ENCODE measurements at places on chromosomes 16 and 17. TPM values are rescaled to one million over a fixed set of nuclear protein-coding genes. Genes with fewer than 3 reads are reported as not detected.

DNA sequence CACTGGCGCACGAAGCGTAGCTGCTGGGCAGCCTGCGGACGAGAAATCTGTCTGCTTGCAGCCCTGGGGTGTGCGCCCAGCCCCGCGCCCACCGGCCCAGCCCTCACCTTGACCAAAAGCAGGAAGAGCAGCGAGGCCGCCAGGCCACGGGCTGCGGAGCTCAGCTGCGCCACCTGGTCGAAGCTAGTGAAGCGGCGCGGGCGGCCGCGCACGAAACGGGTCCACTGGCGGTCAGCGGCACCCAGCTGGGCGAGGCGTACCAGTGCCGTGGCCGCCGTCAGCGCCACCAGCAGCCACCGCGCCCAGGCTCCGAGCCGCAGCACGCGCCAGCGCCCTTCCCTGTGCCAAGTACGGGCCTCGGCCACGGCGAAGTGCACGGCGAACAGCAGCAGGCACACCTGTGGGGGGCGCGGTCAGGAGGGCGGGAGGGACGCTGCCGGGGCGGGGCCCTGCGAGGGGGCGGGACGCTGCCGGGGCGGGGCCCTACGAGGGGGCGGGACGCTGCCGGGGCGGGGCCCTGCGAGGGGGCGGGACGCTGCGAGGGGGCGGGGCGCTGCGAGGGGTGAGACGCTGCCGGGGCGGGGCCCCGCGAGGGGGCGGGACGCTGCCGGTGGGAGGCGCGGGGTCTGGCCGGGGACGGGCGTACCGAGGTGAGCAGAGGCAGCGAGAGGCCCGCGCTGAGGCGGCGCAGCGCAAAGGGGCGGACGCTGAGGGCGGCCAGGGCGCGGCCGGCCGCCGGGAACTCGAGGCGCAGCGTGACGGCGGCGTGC is 43.2 kb downstream of the TSC2 start:
- H3K36me3 ChIP-seq = peaks cover 41% of the 10 kb centered on the region
- H3K4me1 ChIP-seq = peaks cover 15% of the 10 kb centered on the region
- H3K4me3 ChIP-seq = no peak overlapping the region

- H3K4me3 ChIP-seq = no peak overlapping the region
- no peaks in the 10 kb centered on the region for H3K36me3 ChIP-seq
- no peak for DNase-seq
- no peak overlapping the region for H3K27ac ChIP-seq
- H3K4me1 ChIP-seq = no peaks in the 10 kb centered on the region
- no peaks in the 10 kb centered on the region for H3K27me3 ChIP-seq
Observed at GRCh38 chr16:64121473-64121872, 1000.4 kb downstream of the CDH11 start.

DNA sequence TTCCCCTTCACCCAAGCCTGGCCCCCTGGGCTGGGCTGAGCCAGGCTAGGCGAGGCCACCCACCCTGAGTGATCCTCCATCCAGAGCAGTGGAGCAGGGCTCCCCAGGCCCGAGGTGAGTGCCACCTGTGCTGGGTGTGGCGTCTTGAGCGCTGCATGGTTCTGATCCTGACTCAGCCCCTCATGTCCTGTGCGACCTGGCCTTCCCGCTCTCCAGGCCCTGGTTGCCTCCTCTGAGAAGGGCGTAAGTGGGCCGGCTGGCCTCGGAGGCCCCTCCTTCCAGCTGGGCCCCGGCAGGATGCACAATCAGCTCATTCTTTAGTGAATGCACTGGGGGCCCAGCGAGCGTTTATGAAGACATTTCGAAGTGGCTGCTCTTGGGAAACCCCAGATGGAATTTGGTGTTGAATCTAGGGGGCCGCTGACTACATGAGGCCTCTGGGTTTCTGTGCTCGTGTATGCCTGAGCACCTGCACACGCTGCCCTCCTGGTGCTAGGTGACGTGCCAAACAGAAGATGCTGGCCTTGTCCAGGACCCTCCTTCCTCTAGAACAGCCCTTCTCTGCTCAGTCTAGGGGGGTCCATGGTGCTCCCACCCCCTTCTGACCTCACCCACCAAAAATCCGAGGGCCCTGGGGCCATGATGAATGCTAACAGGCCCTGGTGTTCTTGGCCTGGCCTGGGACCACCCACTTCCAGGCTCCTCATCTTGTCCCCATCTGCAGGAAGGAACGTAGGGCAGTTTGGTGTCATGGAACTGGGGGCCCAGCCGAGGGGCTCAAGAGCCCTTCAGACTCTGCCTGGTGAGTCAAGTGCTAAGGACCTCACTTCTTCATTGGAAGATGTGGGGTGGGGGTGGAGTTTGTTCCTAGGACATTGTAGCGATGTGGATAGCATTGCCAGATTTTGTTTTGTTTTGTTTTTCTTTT is 3.6 kb upstream of the TMEM92 start:
- H3K36me3 ChIP-seq = no peaks in the 10 kb centered on the region
- DNase-seq = no peak
- H3K4me3 ChIP-seq = no peak overlapping the region
- H3K27me3 ChIP-seq = no peaks in the 10 kb centered on the region

LITAFD gene
- total RNA-seq = not detected

GRAP gene
- 73.8 TPM for total RNA-seq

DNA sequence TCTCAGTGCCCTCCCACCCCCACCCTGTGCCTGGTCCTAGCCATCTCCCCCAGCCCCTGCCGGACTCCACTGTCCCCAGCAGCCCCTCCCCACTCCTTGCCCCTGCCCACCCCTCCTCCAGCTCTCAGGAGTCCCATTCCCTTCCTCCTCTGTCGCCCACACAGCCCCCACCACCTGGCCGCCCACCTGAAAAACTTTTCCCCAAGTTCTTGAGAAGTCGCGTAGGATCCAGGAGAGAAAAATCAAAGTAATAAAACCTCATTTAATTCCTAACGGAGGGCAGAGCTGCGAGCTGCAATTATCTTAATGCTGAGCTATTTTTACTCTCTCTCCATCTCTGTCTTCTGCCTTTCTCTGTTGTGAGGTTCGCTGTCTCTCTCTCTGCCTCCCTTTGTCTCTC is 2.4 kb upstream of the PPP1R1B start:
- H3K4me3 ChIP-seq = no peak overlapping the region
- H3K36me3 ChIP-seq = no peaks in the 10 kb centered on the region
- no peak overlapping the region for H3K27ac ChIP-seq
- peaks cover 41% of the 10 kb centered on the region for H3K4me1 ChIP-seq

HYDIN gene
- not detected for total RNA-seq

GRCh38 chr16:15509593-15510535 is 75.5 kb downstream of the BMERB1 start:
- H3K27me3 ChIP-seq = no peaks in the 10 kb centered on the region
- H3K27ac ChIP-seq = no peak overlapping the region
- no peak for DNase-seq

DNA sequence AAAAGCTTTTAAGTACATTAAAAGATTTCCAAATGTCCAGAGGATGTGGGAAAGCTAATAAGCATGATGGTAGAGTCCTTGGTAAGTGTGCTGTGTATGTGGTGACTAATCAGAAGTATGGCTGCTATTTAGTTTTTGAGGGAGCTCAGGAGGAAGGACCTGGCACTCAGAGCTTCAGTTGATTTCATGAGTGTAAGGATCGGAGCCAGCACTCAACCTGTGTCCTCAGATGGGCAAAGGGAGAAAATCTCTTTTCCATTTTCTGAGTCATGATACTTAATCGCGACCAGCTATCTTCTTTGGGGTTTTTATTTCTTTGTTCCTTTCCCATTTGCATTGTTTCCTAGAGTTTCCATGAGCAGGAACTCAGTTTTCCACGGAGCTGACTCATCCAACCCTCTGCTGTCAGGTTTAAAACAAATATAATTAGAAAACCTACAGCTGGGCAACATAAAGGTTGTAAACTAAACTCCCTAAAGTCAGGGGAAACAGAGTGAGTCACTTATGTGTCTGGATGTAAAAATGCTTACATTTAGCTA is 125.4 kb downstream of the MAP2K6 start:
- no peaks in the 10 kb centered on the region for H3K36me3 ChIP-seq
- no peak overlapping the region for H3K4me3 ChIP-seq
- no peak for DNase-seq

- H3K27ac ChIP-seq = no peak within 1 kb of the TSS
- no peaks in the 10 kb centered on the region for H3K27me3 ChIP-seq
- no peak for DNase-seq
- H3K36me3 ChIP-seq = no peaks in the 10 kb centered on the region
- H3K4me1 ChIP-seq = no peaks in the 10 kb centered on the region
- no peak within 1 kb of the TSS for H3K4me3 ChIP-seq
Observed at GRCh38 chr17:70074956-70075355, at the start of gene KCNJ16. KCNJ16 (plus strand) TSS chr17:70075225; CDS start chr17:70132088, 56,863 bp downstream.

GRCh38 chr16:79296491-79296890 is 304.0 kb downstream of the MAF start:
- no peaks in the 10 kb centered on the region for H3K27me3 ChIP-seq
- no peak overlapping the region for H3K4me3 ChIP-seq
- no peaks in the 10 kb centered on the region for H3K4me1 ChIP-seq
- DNase-seq = no peak

GRCh38 chr17:32020943-32021614 is 13.9 kb downstream of the LRRC37B start:
- no peaks in the 10 kb centered on the region for H3K27me3 ChIP-seq
- peaks cover 5% of the 10 kb centered on the region for H3K36me3 ChIP-seq
- no peak overlapping the region for H3K27ac ChIP-seq
- DNase-seq = no peak
- H3K4me1 ChIP-seq = peaks cover 3% of the 10 kb centered on the region
- no peak overlapping the region for H3K4me3 ChIP-seq

IRF8 gene
- total RNA-seq = 337 TPM

- no peak overlapping the region for H3K4me3 ChIP-seq
- H3K27ac ChIP-seq = no peak overlapping the region
- H3K27me3 ChIP-seq = no peaks in the 10 kb centered on the region
- peaks cover 3% of the 10 kb centered on the region for H3K36me3 ChIP-seq
- peaks cover 7% of the 10 kb centered on the region for H3K4me1 ChIP-seq
Observed at GRCh38 chr16:50671644-50672260, 9.4 kb downstream of the SNX20 start.

GRCh38 chr17:38579934-38580333 is 25.8 kb downstream of the SRCIN1 start:
- H3K4me3 ChIP-seq = no peak overlapping the region
- H3K27me3 ChIP-seq = peaks cover 73% of the 10 kb centered on the region
- H3K36me3 ChIP-seq = no peaks in the 10 kb centered on the region
- peaks cover 25% of the 10 kb centered on the region for H3K4me1 ChIP-seq

CCDC200 gene
- total RNA-seq = 0.74 TPM

GRCh38 chr16:1642148-1642547 is 30.0 kb downstream of the CRAMP1 start:
- H3K4me3 ChIP-seq = no peak overlapping the region
- no peaks in the 10 kb centered on the region for H3K27me3 ChIP-seq
- no peak for DNase-seq
- H3K4me1 ChIP-seq = peaks cover 5% of the 10 kb centered on the region

DNA sequence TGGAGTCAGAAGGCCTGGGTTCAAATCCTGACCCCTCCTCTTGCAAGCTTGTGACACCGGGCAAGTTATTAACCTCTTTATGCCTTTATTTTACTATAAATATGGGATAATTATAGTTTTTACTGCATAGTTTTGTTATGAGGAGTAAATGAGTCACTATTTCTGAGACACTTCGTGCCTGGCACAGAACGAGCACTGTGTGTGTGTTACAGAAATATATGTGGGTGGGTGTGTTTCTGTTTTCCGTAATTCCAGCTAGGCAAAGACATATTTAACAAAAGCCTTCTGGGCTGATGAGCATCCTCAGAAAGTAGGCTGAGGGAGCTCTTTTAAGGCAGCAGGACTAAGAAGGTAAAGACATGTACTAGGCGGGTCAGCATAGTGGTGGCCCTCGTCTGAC is 417.9 kb downstream of the MAF start:
- no peak for DNase-seq
- no peaks in the 10 kb centered on the region for H3K36me3 ChIP-seq
- no peak overlapping the region for H3K4me3 ChIP-seq
- H3K27me3 ChIP-seq = peaks cover 8% of the 10 kb centered on the region
- no peaks in the 10 kb centered on the region for H3K4me1 ChIP-seq
- H3K27ac ChIP-seq = no peak overlapping the region

GCGR gene
- not detected for total RNA-seq

DNA sequence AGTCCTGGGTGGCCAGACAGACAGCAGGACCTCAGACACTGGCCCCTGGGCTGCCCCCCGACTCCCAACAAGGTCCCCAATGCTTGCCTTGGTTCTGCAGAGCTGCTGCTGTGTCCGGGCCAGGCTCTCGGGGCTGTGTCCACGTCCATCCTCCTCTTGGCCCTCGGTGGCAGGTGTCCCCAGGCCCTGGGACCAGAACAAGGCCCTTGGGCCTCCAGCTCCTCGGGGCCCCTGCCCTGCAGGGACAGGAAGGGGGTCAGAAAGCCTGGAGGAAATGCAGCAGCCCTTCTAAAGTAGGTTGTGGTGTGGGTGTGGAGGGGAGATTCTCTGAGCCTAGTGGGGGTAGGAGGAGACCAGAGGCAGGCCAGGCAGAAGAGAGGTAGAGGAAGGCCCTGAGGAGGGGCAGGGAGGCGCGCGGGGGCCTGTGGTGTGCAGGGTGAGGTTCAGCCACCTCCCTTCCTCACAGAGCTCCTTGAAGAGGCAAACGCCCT is 2.5 kb upstream of the AXIN1 start:
- no peak overlapping the region for H3K4me3 ChIP-seq
- H3K4me1 ChIP-seq = peaks cover 9% of the 10 kb centered on the region
- H3K36me3 ChIP-seq = no peaks in the 10 kb centered on the region
- no peak overlapping the region for H3K27ac ChIP-seq
- H3K27me3 ChIP-seq = no peaks in the 10 kb centered on the region

GRCh38 chr16:87325423-87325858 is 8.2 kb upstream of the C16orf95 start:
- H3K4me3 ChIP-seq = no peak overlapping the region
- no peaks in the 10 kb centered on the region for H3K27me3 ChIP-seq
- peaks cover 9% of the 10 kb centered on the region for H3K36me3 ChIP-seq
- H3K4me1 ChIP-seq = peaks cover 4% of the 10 kb centered on the region
- DNase-seq = no peak
- no peak overlapping the region for H3K27ac ChIP-seq

GRCh38 chr17:73654241-73654640 is 10.0 kb upstream of the SDK2 start:
- H3K36me3 ChIP-seq = no peaks in the 10 kb centered on the region
- no peak overlapping the region for H3K4me3 ChIP-seq
- no peak for DNase-seq
- H3K27ac ChIP-seq = no peak overlapping the region
- H3K4me1 ChIP-seq = no peaks in the 10 kb centered on the region

DNA sequence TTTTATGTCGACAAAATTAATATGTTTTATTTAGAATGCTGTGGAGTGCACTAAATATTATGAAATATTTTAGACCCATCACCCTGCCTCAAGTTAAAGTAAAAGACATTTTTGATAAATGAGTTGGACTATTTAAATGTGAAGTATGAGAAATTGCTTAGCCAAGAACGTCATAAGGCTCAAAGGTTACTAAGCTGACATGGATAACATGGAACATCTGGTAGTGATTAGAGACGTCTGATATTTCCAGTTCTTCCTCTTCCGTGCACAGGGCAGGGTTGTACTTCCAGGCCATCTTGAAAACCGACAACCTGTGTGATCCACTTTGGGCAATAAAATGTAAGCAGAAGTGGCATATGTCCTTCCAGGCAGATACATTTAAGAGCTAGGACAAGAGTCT is 7.2 kb upstream of the CCL8 start:
- no peaks in the 10 kb centered on the region for H3K27me3 ChIP-seq
- no peak for DNase-seq
- no peaks in the 10 kb centered on the region for H3K4me1 ChIP-seq
- no peaks in the 10 kb centered on the region for H3K36me3 ChIP-seq

All from B cell (primary cell).